Activated CD8-positive, alpha-beta memory T cell treated with anti-CD3 and anti-CD28 coated beads for 1 hour (primary cell): ENCODE measurements at places on chromosomes 2 and 18.

DNA sequence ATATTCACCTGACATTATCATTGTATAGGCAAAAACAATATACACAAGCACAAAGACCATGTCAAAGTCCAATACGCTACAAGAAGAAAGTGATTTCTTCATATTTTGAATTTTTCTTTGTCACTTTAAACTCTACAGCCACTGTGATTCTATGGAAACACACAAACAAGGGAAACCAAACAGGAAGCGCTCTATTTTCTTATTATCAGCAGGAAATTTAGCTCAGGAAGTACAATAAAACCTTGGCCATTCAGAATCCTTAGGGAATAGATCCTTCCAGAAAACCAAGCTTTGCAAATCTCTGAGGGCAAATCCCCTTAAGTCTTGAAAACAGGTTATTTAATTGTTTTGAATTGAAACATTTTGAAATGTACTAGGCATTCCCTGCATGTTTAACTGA is 336.2 kb downstream of the EPHA4 start:
- no peak for DNase-seq

- no peak for DNase-seq
Measured at GRCh38 chr18:48983793-48984437, 33.1 kb upstream of the SMAD7 start.

GRCh38 chr2:8684878-8685696 is 3.2 kb downstream of the ID2 start:
- DNase-seq = no peak

DNA sequence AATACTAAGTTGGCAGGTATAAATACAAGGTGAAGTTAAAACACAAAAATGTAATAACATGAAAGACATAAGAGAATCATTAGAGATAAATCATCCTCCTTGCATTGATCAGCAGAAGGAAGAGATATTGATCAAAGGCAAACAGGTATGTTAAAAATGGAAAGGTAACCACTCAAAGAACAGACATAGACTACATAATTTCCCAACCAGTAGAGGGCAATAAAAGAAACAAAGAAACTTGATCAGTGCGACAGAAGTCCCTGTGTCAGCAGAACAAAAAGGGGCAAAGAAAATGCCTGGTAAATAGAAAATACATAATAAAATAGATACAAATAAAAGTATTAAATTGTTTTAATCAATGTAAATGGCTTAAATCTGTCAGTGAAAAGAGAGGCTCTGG is 53.6 kb downstream of the FAM228A start:
- no peak for DNase-seq

GRCh38 chr18:39057423-39058064 is 1491.9 kb upstream of the CELF4 start:
- no peak for DNase-seq

GRCh38 chr2:163633291-163633690 is 102.5 kb downstream of the FIGN start:
- no peak for DNase-seq

GRCh38 chr18:62323483-62324180 is 1.5 kb upstream of the TNFRSF11A start:
- no peak for DNase-seq

DNA sequence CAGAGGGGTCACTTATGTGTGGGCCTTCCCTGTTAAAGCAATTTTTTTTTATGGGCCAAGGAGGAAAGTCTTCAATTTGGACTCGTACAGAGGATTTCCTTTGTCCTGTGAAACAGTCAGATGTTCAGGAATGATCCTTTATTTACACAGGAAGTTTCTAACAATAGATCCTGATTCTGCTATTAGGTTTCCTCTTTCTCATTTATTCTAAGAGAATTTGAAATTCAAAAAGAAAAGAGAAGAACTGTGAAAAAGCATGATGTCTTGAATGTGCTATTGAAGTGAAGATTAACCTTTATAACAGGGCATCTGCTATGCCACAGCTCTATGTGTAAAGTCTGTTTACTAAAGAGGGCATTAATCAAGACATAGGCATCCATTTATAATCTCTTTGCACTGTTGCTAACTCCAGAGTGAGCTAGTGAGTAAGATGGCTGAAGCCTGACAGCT is 105.3 kb upstream of the FAM98A start:
- DNase-seq = no peak

DNA sequence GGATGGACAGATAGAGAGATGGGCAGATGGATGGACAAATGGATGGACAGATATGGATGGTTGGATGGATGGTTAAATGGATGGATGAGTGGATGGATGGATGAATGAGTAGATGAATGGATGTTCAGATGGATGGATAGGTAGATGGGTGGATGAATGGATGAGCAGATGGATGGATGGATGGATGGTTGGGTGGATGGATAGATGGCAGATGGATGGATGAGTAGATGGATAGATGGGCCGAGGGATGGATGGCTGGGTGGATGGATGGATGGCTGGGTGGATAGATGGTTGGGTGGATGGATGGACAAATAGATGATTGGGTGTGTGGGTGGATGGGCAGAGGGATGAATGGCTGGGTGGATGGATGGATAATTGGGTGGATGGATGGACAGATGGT is 98.9 kb upstream of the OTOS start:
- DNase-seq = no peak

DNA sequence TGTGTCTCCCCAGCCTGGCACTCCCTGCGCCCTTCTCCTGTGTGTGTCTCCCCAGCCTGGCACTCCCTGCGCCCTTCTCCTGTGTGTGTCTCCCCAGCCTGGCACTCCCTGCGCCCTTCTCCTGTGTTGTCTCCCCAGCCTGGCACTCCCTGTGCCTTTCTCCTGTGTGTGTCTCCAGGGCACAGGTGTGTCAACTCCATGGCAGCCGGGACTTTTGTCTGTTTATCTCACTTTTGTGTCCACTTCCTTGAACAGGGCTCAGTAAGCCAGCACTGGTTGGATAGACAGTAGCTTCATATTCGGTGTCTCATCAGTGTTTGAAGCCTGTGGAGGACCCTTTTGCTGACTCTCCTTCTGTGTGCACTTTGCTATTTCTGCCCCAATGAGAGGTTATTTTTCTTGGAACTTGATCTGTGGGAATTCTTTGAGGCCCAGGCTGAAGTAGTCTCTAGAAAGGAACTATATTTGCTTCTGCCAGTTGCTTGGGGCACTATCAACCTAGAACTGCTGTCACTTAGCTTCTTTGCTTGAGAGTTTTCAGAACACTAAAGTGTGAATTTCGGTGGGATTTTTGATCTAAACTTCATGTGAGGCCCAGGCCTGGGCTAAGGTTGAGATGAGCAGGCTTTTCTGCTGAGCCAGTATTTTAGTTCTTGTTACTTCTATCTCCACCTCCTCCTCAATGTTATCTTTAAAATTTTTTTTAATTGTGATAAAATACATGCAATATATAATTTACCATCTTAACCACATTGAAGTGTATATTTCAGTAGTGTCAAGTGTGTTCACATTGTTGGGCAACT is 8.3 kb upstream of the ASB1 start:
- no peak for DNase-seq

GRCh38 chr18:63140038-63140450 is 179.5 kb downstream of the BCL2 start:
- no peak for DNase-seq

DNA sequence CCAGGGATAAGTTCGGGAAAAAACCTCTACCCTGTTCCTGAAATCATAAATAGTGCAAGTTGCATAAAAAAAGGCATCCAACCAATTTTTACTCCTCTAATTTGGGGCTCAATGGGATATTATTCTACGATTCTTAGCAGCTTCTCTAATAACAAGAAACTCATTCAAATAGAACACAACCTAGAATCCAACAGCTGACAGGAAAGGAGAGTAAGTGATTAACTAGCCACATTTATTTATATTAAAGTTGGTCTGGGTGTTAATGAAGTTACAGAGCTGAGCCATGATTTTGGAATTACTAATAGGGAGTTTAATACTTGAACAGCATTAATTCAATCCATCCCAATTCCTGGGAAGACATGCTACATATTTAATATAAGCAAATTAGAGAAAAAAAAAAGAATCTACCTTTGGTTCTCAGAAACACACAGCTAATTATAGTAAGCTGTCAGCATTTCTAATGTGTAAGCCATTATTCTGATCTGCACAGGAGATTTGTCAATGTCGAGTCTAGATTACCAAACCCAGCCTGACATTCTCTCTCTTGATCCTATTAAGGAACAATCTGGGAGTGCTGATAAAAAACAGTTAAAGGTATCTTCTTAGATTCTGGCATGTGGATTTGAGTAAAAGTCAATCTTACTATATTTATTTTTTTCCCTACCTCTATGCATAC is 267.7 kb downstream of the NBAS start:
- DNase-seq = no peak

- no peak for DNase-seq
Measured at GRCh38 chr2:40030456-40030975, 251.5 kb upstream of the THUMPD2 start.

GRCh38 chr2:238406221-238406997 is 20.3 kb upstream of the ASB1 start:
- no peak for DNase-seq

GRCh38 chr2:240432430-240432819 is 3.0 kb upstream of the GPC1 start:
- DNase-seq = no peak

- DNase-seq = no peak
Measured at GRCh38 chr18:8116341-8117005, 492.8 kb upstream of the RAB12 start.

DNA sequence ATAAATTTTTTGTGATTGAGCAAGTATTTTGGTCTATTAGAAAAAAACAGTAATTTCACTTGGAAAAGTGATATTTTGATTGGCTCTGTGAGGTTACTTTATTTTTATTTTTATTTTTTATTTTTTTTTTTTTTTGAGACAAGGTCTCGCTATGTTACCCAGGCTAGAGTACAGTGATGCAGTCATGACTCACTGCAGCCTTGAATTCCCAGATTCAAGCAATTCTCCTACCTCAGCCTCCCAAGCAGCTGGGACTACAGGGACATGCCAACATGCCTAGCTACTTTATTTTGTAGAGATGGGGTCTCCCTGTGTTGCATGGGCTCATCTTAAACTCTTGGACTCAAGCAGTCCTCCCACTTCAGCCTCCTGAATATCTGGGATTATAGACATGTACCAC is 60.9 kb upstream of the MGAT5 start:
- DNase-seq = no peak

DNA sequence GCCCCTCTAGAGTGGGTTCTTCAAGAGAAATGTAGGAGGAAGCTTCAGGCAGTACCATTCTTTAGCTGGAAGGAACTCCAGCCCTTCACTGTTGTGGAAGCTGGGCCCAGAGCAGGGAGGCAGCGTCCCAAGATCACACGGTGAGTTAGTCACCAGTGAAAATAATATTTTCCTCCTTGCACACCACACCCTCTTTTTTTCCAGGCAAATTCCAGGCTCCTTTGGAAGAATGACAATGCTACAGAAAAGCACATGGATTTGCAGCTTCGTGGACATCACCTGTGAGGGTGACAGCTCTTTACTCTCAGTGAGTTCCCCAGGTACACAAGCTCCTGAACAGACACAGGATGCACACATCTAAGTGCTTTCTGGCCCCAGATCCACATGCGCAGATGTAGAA is 157.1 kb downstream of the COL6A3 start:
- DNase-seq = no peak

DNA sequence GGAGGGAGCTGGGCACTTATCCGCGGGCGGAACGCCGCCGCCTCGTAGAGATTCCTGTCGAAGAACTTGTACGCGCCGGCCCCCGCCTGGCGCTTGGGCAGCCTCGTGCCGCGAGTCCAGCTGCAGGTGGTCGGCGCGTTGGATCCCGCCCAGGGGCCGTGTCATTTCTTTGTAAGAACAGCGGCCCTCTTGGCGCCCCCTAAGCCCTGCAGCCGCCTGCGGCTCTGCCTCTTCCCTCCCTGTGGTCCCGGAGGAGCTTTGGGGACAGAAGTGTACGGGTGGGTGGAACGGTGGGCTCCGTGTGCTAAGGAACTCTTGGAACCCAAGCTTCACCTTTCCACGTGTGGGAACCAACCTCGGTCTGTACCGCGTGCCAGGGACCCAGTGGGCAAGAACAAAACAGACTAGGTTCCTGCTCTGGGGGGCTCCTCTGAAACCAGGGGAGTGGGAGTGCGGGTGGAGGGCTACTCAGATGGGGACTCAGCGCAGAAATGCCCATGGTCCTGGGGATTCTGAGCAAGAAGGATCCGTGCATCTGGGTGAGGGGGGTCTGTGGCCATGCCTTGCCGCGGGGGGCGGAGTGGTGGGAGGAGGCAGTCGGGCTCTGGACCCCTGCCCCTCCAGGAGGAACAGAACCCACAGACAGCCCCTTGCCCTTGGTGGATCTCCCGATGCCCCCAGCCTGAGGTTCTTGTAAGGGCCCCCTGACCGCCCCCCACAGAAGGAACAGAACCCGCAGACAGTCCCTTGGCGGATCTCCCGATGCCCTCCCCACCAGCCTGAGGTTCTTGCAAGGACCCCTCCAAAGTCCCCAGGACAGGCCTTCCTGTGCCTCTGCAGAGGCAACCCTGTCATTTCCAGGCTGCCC is 1.5 kb downstream of the GPC1 start:
- no peak for DNase-seq

- DNase-seq = no peak
Measured at GRCh38 chr2:201999279-201999678, 34.4 kb upstream of the FZD7 start.

GRCh38 chr2:12867631-12868287 is 151.0 kb downstream of the TRIB2 start:
- no peak for DNase-seq

GRCh38 chr2:54456612-54457322 is 640 bp downstream of the SPTBN1 start:
- DNase-seq = no peak
